Left ventricle myocardium inferior (tissue), 1 donor: ENCODE measurements at places on chromosomes 3 and 15.
A peak's percentile ranks its signal among the peaks of the same experiment; 100 is the strongest.

GRCh38 chr3:94303266-94303665 is 240.4 kb downstream of the NSUN3 start:
- no peak for DNase-seq

GRCh38 chr3:9947025-9947995 is 4.9 kb downstream of the PRRT3 start:
- DNase-seq: peak; percentile 72

DNA sequence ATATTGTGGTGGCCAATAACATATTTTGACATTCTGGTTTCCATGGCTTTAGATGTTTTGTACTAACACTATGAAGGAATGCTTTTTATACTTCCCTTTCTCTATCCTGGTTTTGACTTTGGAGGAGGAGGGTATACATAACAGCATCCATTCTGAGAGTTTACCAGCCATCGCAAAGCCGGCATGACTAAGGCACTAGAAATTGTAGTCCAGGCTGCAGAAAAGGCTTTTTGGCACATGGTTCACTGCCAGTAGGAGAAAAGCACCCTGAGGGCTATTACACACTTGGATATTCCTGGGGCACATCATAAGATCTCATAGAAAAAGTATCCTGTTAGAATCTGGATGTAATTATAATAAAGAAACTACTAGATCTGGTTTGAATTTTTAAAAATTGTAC is 101.8 kb downstream of the STT3B start:
- no peak for DNase-seq

GRCh38 chr3:66164155-66164554 is 56.6 kb upstream of the SLC25A26 start:
- DNase-seq: no peak

DNA sequence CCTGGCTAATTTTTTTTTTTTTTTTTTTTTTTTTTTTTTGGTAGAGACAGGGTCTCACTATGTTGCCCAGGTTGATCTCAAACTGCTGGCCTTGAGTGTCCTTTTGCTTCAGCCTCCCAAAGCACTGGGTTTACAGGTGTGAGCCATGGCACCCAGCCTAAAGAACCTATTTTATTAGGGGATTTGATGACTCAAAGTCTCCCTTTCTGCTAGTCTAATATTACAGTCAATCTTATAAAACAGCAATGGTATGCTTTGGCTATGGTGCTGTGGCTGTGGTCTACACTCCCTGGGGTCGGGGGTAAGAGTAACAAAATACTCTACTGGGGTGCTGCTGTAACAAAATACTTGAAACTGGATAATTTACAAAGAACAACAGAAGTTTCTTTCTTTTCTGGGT is 44.8 kb downstream of the ZNF589 start:
- DNase-seq: no peak

DNA sequence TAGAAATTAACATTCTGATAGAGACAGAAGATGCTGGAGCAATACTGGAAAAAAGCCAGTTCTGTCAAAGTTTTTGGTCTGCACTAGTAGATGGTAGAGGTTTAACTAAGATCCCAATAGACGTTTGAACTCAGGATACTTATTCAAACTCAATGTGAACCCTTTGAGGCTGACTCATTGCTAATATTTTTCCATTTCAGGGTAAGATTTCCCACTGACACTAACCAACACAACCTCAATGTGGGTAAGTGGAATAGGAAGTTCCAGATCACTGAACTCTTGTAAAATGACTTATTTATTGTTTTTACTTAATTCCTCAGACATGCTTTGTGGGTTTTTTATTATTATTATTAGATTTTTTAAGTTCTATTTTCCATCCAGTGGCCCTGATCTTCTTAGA is 1024.8 kb downstream of the EPHA3 start:
- DNase-seq: no peak

- DNase-seq: peak; percentile 90
Measured at GRCh38 chr3:125990253-125990970, 21.4 kb downstream of the ROPN1B start.

GRCh38 chr3:187481426-187481825 is 113.2 kb downstream of the RTP4 start:
- DNase-seq: no peak

DNA sequence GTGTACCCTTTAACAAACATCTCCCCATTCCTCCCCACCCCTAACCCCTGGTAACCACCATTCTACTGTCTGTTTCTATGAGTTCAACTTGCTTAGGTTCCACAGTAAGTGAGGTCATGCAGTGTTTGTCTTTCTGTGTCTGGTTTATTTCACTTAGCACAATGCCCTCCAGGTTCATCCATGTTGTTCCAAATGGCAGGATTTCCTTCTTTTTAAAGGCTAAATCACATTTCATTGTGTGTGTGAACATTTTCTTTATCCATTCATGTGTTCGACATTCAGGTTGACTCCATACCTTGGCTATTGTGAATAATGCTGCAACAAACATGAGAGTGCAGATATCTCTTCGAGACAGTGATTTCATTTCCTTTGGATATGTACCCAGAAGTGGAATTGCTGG is 62.7 kb downstream of the TJP1 start:
- DNase-seq: no peak
